Activated T-helper 1 cell treated with anti-CD3 and anti-CD28 coated beads, Interleukin-2, amount 50 U/mL, for 16 hours (primary cell): ENCODE measurements at places on chromosomes 13 and 19.

DNA sequence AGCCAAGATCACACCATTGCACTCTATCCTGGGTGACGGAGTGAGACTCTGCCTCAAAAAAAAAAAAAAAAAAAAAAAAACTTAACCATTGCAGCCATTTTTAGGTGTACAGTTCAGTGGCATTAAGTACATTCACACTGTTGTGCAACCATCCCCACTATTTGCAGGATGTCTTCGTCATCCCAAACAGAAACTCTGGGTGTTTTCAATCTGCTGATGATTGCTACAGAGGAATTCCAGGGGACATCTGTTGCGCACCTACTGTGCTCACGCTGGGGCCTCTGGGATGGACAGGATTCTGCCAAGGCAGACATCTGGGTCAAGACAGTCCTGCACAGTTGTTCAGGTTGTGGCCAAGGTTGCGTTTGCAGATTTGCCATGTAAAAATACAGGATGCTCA lies 2.4 kb upstream of the APOC4 start:
- no peak for DNase-seq

DNA sequence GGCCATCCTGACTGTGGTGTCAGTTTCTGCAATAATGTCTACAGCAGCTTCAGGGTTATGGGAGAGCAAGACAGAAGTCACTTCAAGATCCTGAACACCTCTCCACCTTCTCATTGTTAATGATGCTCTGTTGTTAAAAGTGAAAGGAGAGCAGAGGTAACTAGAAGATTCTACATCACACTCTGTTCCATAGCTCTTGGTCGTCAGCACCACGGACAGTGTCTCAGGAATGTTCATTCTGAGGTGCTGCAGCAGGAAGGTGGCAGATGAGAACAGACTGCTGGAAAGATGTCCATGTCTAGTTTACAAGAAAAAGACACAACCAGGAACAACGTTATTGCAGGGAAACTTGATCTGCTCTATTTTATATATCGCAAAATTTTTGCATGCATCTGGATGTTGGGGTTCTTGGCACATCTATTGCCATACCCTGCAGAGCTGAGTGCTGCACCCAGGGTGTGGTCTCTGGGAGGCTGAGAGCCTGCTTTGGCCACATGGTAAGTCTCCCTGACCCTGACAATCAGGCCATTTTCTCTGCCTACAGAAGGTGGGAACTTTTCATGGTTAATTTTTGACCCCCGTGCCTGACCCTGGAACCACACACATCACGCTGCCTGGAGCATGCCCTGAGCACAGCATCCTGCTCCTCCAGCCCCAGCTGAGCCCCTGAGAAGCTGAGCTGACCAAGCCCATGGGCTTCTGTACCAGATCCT lies 12.7 kb downstream of the CEACAM21 start:
- no peak for DNase-seq

DNA sequence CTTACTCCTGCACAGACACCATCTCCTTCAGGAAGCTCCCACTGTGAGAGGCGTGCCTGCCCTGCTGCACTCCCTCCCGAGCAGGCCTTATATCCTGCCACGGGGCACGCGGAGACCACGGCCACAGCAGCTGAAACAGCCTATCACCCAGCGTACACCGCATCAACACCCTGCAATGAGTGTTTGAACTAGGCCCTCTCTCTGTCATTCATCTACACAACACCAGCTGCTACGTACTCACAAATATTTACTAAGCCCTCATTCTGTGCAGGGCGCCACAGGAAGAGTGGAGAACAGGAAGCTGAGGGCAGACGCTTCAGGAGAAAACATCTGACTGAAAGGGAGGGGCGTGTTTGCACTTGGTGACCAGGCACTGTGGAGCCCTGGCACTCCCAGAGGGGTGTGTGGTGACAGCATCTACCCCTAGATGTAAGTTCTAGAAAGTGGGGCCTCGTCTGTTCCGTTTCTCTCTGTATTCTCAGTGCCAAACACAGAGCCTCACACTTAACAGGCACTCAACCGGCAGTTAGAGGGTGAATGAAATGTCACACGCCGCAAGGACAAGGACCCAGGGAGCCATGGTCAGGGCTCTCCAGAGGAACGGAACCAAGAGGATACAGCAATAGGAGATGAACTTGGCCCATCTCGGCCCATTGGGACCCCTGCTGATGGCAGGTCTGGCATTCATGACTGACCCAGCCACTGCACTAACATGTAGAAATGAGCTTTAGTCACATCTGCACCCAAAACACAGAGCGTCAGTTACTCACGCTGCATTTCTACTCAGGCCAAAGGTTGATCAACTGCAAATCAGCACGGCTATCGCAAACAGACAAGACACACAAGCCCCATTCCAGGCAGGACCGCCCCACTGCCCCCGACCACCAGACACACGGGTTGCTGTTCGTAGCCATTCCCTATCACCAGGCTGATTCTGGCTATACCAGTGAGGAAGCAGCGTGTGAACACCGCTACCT lies 15.7 kb downstream of the RANBP3 start:
- DNase-seq, result peak; percentile 38

DNA sequence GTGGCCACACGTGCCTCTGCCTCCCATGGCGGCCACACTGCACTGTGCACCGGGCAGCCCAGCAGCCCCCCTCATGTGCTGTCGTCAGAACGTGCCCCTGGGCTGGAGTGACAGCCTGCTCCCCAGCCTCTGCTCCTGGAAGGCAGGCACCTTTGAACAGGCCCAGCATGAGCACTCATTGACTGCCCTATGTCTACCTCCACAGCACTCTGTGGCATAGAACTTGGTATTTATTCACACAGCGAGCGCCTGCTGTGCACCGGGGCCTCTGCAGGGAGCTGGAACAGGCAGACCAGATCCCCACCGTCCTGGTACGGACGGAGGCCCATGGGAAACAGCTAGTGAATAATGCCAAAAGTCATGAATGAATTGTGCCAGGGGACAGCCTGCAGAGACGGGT lies 53.7 kb downstream of the DPF1 start:
- no peak for DNase-seq

- no peak for DNase-seq
Observed at GRCh38 chr13:44974056-44974793, 15.0 kb downstream of the NUFIP1 start.

GRCh38 chr13:40922437-40923040 lies 96.6 kb downstream of the ELF1 start:
- no peak for DNase-seq

DNA sequence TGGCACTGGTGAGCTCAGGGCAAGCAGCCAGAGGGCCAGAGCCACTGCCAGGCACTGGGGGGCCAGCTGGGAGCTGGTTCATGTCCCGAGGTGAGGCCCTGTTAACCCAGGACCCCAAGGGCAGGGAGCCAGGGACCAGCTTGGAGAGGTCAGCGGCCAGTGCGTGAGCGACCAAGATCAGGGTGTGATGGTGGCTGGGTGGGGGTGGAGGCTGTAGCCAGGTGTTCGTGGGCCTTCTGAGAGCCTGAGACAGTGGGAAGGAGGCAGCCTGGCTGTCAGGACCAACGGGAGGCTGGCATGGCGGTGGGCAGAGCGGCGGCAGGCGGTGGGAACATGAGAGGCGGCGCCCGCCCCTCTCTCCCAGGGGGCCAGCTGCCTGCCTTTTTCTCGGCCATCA lies 8.1 kb upstream of the KPTN start:
- no peak for DNase-seq

- no peak for DNase-seq
Observed at GRCh38 chr13:27607125-27607524, 13.2 kb downstream of the LNX2 start.

DNA sequence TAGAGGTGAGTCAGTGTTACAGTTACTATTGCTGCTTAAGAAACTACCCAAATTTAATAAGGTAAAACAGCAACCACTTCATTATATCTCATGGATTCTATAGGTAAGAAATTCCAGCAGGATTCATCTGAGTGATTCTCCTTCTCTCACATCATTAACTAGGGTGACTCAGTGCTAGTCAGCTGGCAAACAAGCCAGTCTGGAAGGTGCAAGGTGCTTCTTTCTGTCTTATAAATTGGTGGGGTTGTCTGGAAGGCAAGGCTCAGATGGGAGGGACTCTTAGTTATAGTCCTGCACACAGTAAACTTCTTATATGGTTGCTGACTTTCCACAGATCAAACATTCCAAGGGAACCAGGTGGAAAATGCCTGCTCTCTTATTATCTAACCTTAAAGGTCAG lies 484.5 kb downstream of the GPC5 start:
- no peak for DNase-seq

- DNase-seq, result no peak
Observed at GRCh38 chr13:37648609-37649008, 50.0 kb upstream of the POSTN start.

GRCh38 chr19:46648961-46649960 lies 11.7 kb downstream of the DACT3 start:
- no peak for DNase-seq

- no peak for DNase-seq
Observed at GRCh38 chr19:12786952-12787351, 4.3 kb upstream of the JUNB start.

DNA sequence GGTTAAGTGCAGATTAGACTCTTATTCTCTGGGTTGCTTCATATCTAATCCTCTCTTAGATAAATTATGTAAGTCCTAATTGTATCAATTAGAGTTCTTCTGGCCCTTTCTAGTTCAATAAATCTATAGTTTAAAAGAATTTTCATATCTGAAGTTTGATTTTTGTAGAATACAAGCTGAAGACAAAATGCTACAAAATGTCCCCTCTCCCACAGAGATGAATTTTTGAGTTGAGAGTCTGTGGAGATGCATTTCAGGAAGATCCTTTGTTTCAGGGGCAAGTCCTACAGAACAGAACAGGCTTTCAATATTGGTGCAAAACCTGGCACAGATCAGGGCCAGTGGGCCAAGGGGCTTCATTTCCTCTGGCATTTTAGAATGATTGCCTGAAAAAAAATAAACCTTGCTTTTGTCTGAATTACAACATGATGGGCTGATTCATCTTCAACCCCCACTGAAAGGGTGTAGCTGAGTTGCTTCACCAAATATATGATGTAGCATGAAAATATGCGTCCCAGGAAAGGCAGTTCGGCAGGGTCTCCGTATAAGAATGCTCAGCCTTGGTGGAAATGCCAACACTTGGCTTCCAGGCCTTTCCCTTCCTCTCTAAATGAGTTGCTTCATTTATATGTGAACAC lies 6.4 kb upstream of the IPO5 start:
- DNase-seq, result no peak

DNA sequence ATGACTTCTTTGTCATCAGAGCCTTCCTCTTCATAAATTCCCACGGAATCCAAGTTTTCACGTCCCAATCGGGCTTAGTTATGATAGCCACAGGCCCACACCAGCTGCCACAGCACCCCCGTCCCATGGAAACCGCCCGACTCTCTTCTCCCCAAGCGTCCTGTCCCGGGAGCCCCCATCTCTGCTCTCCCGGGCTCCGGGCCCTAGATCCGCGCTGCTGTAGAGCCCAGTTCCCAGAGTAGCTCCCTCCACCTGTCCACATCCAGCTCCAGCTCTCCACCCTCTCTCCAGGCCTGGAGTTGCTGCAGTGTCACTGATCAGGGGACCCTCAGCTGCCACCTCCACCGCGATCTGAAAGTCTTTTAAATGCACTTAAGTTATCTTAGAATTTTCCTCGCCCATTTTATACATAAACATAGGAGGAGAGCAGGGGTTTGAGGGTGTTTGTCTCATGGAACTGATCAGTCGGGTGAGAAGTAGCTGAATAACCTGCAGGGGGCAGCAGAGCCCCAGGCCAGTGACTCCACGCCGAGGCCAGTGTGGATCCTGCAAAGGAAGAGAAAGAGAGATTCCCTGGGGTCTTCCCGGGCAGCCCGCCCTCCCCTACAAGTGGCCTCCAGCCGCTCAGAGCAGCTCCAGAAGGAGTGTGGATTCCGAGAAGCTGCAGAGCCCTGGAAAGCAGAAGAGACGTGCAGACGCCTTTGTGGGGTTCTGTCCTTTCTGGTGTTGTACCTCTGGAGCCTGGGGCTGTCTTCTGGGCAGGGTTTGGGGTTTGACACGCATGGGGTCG lies 1.1 kb upstream of the ZNF763 start:
- DNase-seq, result peak; percentile 47

GRCh38 chr13:31972453-31972852 lies 59.1 kb upstream of the FRY start:
- DNase-seq, result no peak

DNA sequence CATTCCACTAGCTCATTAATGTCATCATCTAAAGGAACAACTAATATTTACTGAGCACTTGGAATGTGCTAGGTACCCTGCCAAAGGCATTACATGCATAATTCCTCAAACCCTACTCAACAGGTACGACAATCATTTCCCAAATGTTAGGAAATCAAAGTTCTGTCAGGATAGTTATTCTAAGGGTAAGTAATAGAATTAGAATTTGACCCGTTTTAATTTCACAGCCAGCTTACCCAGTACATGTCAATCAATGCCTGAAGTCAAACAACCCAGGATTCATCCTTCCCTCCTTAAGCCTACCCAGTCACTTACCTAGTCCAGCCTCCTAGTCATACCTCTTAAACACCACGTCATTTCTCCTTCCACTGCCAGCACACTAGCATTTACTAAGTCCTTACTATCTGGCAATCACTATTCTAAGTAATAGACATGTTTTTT lies 2.4 kb downstream of the LNX2 start:
- DNase-seq, result no peak

- DNase-seq, result no peak
Observed at GRCh38 chr13:107830804-107831203, 384.5 kb downstream of the LIG4 start.

DNA sequence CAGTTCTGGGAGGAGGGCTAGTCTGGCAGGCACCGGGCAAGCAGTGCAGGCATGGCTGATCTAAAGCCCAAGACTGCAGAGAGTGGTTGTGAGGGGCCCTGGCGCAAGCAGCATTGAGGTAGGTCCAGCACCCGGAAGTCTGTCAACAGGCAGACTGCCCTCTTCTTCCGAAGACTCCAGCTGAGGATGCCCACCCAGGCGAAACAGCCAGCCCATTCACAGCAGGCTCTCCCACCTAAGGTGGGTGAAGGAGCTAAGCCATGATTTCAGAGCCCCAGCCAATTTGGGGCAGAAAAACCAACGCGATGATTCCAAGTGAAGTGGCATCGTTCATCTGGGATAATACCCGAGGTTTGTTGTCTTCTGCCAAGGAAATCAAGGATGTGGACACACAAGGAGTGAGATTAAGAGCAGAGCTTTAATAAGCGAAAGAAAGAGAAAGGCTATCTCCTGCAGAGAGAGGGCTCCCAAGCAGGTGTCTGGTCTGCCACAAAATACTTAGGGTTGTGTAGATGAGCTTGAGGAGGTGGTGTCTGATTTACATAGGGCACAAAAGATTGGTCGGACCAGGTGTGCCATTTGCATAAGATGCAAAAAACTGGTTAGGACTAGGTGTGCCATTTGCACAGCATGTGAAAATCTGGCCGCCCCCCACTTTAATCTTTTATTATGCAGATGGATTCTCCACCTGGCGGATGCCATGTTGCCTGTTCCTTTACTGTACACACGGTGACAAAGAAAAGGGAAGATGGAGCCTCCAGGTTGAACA lies 22.6 kb downstream of the FAM124A start:
- DNase-seq, result no peak

GRCh38 chr19:28424077-28424476 lies 788.9 kb downstream of the UQCRFS1 start:
- no peak for DNase-seq

- no peak for DNase-seq
Observed at GRCh38 chr13:95745289-95745688, 68.3 kb downstream of the DNAJC3 start.

- DNase-seq, result no peak
Observed at GRCh38 chr19:29677001-29677817, 11.9 kb downstream of the PLEKHF1 start.

- no peak for DNase-seq
Observed at GRCh38 chr19:8256276-8257051, 47.3 kb downstream of the CERS4 start.
